Inflammatory macrophage treated with lipopolysaccharide for 1 hour (primary cell): ENCODE measurements at places on chromosomes 2 and 18.

- DNase-seq, result no peak
These were observed 61.9 kb downstream of the PPP1R1C start for GRCh38 chr2:182047544-182047943.

DNA sequence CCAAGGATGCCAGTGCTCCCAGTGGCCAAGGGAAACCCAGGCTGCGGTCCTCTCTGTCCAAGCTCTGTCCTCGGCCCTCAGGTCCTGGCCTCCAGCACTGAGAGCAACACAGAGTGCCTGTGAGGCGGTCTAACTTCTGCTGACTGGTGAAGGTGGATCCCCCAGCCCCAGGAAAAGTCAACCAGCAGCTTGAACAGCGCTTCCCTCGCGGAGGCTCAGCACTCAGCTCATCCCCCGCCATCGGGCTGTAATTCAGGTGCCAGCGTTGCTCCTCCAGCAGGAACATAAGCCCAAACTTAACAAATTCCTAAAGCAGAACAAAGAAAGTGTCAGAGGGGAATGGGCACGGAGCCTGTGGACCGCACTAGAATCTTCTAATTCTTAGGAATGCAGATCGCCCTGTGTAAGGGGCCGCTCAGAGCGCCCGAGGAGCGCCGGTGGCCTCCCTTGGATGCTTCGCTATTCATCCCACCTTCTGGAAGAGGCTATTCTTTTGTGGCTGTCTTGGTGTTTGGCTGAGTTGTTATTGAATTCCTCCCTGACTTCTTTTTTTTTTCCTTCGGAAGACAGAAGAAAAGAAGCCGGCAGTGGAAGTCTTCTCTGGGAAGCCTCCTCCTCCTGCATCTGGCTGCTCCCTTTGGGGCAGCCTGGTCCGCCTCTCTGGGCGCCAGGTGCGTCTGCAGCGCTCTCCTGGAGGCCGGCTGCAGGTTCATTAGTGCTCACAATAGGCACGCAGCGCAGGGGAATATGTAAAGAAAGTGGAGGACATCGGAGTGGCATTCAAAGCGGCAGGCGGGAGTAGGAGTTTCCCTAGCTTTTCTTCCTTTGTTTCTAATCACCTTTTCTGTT, 905.6 kb downstream of the TSN start:
- DNase-seq, result no peak

GRCh38 chr2:60861736-60862135, 19.6 kb upstream of the REL start:
- no peak for DNase-seq

DNA sequence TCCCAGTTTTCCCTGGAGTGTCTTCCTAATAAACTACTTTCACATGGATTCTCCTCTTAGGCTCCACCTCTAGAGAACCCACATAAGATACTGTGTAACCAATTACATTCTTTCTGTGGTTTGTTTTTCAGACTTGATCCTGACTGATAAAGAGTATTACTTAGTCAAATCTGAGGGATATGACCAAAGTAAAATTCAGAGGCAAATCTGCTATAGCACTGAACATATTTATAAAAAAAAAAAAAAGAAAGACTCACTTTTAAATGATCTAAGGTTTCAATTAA, 13.9 kb downstream of the CKAP2L start:
- DNase-seq, result no peak

DNA sequence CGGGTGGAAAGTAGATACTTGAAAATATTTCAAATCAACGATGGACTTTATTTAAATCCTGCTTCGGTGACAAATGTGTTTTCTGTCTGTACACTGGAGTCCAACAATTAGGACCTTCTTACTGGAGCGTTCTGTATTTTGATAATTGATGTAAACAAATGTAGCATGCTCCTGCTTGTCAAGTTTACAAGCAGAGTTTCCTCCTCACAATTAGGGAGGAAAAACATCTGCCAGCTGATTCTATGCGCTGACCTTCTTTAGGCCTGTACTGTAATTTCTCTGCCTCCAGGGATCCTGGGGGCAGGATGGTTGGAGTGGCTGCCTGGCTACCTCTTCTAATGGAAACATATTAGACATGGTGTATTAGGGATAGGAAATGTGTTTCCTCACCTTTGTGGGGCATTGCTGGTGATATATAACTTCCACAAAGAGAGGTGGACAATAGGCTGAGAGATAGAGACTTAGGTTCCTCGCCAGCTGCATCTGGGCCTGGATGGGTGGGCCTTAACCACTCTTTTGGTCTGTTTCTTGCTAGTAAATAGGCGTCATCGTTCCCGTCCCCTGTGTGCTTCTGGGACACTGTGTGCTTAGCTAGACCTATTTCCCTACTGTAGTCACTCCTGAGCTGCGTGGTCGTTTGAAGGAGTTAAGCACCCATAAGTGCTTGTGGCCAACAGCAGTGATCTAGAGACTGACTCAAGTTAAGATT, 19.3 kb downstream of the GATA6 start:
- no peak for DNase-seq

GRCh38 chr2:187586011-187586641, 31.9 kb upstream of the TFPI start:
- peak; percentile 48 for DNase-seq

- DNase-seq, result no peak
These were observed 35.2 kb downstream of the CPO start for GRCh38 chr2:206974551-206974950.

GRCh38 chr18:77016936-77017335, 115.6 kb downstream of the MBP start:
- no peak for DNase-seq

- no peak for DNase-seq
These were observed 76.4 kb downstream of the LTBP1 start for GRCh38 chr2:33022989-33023727.

DNA sequence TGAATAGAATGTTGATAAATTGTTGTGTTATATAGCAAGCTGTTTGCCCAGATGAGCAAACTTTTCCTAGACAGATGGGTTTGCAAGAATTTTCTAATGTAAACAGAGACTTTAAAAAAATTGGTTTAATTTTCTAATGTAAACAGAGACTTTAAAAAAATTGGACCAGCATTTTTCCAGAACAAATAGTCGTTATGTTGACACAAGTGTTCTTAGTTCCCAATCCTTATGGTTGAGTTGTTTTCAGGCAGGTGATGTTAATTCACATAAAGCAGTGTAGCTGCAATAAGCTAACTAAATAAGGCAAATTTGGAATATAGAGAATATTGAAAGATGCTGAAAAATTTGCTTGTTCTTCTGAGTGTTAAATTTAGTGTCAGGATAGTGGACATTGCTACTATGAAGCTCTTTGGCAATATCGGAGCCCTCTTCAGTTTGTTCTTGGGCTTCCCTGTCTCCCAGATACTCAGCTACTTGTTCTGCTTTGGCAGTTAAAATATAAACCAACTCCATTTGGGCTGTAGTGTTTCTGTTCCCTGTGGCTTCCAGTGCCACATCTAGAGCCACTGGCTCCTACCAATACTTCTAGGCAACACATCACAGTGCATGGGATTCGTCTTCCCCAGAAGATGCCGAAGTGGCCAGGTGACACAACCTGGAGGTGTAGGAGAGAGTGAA, 105.7 kb downstream of the DYNAP start:
- DNase-seq, result no peak

GRCh38 chr2:112482309-112483041, 519 bp downstream of the TTL start:
- peak; percentile 30 for DNase-seq

- no peak for DNase-seq
These were observed 90.5 kb downstream of the ICOS start for GRCh38 chr2:204027091-204027490.
